ENCODE measurements at places on chromosomes 6 and 20.

- DNase-seq = no peak
Measured at GRCh38 chr6:50524341-50524740, 189.0 kb upstream of the TFAP2D start.

GRCh38 chr6:66930559-66931290, 1223.7 kb upstream of the EYS start:
- no peak for DNase-seq

DNA sequence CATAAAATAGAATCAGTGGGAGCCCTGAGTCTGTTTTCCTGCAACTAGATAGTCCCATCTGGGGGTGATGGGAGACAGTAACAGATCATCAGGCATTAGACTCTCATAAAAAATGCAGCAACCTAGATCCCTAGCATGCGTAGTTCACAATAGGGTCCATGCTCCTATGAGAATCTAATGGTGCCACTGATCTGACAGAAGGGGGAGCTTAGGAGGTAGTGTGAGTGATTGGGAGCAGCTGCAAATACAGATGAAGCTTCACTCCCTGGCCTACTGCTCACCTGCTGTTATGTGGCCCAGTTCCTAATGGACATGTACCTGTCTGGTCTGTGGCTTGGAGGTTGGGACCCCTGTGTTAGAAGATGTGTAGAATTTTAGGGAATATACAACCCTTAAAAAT, 904.5 kb upstream of the EPHA7 start:
- DNase-seq = no peak

DNA sequence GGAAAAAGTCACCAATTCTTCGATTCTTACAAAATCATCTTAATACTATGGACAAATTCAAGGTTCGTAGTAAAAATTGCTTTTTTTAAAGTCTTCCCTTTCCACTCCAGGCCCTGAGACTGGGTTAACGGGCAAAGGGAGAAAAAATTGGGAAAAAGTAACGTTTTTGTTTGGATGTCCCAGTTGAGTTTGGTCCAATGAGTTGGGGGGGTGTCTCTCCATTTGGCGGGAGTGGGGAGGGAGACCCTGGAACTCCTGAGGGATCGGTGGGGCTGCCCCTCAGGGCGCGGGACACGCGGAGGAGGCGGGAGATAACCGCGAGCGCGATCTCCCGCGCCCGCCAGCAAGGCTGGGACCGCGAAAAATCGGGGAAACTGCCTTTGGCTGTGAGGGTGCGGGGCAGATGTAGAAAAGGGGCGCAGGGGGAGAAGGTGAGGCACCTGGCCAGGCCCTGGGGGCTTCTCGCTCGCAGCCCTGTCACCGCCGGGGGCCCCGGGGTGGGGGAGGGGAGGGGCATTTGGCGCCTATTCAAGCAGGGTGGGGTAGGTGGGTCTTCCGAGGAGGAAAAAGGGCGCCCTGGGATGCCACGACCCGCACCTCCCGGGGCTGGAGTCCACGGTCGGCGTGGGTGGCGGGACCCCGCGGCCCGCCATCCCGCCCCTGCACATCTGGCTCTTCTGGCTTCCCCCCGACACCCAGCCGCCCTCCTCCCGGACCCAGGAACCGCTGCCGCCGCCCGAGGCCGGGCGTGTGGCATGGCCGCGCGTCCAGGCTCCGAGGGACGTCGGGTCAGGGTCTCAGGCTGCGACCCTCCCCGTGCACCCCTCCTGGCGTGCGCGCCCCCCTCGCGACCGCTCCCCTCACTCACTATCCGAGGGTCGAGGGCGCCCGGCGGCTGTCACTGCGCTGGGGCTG, 595 bp downstream of the FBXO5 start:
- no peak for DNase-seq

- DNase-seq = peak; percentile 72
Measured at GRCh38 chr6:2891768-2892170, 11.3 kb downstream of the SERPINB9 start.

DNA sequence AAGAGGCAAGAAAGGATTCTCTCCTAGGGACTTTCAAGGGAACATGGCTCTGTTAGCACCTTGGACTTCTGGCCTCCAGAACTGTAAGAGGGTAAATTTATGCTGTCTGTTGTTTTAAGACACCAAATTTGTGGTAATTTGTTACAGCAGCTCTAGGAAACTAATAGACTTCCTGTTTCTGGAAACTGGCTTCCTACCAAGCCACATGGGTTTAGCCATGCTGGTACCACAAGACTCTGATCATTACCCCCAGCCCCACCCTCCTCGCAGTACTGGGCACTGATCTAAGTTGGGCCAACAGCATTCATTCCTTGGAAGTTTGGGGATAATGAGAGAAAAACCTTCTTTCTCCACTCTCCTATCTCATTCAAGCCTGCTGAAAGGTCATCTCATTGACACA, 109.5 kb upstream of the SMLR1 start:
- DNase-seq = no peak

DNA sequence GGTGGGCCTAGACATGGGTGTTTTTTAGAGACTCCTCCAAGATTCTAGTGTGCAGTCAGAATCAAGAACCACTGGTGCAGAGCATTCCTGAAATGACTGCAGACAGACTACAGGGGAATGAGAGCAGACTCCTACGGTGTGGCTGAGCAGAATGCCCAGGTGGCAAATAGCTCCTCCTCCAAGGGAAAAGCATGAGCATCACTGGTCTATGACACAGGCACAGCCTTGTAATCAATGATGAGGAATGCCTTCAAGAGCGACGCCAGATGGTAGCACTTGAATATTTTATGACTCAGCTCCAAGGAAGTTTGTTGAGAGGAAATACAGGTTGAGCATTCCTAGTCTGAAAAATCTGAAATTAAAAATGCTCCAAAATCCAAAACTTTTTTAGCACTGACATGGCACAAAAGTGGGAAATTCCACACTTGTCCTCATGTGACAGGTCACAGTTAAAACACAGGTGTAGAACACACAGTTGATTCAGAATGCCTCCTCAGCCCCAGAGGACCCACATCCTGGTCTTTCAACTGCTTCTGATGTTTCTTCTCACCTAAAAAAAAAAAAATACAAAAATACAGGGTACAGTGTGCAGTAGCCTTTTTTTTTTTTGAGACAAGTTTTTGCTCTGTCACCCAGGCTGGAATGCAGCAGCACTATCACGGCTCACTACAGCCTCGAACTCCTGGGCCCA, 10.6 kb upstream of the FAM8A1 start:
- DNase-seq = no peak

DNA sequence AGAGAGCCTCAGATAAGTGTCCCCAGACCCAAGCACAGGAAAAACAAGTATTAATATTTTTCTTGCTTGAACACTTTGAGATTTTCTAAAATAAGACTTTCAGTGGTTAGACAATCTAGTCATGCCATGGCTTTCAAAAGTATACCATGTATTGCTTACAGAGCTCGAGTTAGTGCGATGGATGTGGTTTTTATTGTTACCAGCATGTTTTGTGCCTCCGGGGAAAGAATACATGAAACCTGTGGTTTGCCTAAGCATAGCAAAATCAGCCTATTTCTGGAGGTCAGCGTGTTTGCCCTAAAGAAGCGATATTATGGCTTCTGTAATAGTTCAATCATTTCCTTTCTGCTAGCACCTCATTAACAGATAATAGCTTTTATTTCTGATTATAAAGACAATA, 21.6 kb downstream of the RIN2 start:
- no peak for DNase-seq

GRCh38 chr6:12289933-12290820, at the start of gene EDN1:
EDN1 (plus strand) TSS chr6:12290361; CDS start chr6:12290630, 269 bp downstream.
- peak; percentile 75 for DNase-seq

DNA sequence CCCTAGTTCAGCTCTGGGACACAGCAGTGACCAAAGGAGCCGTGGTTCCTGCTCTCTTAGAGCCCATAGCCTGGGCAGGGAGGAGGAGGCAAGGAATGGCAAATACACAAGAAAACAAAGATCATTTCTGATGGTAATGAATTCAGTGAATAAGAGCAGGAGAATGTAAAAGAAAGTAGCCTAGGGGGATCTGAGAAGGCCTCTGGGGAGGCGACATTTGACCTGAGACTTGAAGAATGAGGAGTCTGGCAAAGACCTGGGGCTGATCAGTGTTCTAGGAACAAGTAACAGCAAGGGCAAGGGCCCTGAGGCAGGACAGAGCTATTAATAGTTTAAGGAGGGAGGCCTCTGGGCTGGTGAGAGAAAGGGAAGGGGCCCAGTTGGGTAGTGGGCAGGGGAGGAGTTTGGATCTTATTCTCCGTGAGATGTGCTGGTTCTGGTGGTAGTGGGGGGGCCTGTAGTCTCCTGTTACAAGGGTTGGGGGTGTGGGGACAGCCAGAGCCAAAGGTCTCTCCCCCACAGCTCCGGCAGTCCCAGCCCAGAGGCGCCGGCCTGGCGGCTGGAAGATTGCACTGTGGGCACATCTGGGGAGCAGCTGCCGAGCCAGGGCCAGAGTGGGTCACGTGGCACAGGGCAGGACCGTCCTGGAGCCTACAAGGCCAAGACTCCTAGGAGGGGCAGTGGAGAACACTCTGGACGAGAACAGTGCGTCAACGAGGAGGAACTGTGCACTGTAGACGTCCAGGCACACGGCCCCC, 9.3 kb upstream of the ID1 start:
- peak; percentile 39 for DNase-seq

- DNase-seq = no peak
Measured at GRCh38 chr6:5894357-5894756, 112.4 kb downstream of the NRN1 start.

DNA sequence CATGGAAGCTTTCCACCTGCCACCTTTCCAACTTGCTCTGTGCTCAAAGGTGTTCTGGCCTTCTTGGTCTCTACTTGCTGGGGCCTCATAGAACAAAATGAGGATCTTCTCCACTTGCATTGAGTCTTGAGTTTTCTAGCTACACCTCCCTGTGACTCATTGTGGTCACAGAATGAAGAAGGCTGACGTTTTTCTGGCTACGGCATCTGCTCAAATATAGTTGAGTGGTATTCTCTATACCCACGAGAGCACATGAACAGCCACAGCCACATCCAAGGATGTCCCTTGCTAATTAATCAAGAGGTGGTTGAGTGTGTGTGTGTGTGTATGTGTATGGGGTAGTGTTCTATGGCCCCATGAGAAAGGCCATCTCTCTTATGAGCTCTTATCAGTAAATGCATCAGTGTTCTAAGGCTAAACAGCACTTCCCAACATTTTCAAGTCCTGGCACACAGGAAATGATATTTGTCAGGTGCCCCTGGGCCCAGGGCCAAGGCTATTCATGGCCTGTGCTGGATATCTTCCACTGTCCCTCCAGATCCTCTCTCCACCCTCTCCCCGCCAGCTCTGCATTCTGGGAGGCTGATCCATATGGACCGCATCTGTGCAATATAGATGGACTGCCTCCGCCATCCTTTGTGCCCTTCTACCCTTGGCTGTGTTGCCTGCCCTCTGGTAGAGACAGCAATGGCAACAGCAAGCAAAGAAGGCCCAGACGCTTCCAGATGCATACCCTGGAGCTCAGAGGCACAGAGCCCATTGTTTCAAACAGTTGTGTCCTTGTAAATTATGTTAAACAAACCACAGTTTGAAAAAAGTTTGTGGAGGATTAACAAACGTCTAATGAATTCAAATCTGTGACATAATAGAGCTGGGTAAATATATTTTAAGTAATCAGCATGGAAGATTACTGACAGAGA, 150.2 kb downstream of the LRFN2 start:
- no peak for DNase-seq

DNA sequence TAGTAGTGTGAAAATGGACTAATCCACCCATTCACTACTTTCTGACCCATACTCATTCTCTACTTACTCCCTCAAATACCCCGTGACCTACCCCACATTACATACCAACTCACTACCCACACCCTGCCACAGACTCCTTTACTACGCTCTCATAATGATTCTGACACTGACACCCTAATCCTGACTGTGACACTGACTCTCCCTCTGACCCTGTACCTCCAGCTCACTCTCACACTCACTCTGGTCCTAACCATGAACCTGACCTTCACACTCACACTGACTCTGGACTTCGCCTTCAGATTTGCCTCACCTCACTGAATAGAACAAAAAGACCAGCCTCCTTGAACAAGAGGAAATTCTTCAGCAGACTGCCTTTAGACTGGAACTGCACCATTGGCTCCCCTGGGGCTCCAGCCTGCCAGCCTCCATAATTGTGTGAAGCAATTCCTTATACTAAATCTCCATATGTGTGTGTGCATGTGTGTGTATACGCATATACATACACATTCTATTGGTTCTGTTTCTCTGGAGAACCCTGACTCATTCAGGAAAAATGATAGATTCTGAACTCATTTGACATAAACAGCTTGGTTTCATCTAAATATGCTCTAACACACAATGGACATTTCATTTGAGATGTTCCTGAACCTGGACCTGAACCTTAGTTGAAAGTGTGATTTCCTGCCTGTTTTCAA, 10.5 kb upstream of the ZNF343 start:
- no peak for DNase-seq

GRCh38 chr20:14189794-14190402, 147.5 kb downstream of the FLRT3 start:
- DNase-seq = peak; percentile 41

DNA sequence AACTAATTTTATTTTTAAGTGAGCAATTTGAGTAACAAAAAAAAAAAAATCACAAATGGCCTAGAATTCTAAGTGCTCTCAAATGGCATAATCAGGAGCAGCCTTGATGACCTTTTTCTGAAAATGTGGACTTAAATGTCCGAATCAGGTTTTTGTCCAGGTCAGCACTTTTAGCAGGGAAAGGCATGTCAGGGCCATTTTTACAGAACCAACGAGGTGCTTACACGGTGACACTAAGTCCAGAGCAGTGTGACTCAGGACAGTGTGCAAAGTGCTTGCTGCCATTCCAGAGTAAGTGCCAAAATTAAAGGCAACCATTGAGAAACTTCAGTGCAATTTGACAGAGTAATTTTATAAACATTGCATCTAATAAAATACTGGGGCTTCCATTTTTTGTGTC, 127.8 kb downstream of the KIF16B start:
- no peak for DNase-seq

- DNase-seq = no peak
Measured at GRCh38 chr20:46627234-46627633, 24.0 kb downstream of the SLC13A3 start.

DNA sequence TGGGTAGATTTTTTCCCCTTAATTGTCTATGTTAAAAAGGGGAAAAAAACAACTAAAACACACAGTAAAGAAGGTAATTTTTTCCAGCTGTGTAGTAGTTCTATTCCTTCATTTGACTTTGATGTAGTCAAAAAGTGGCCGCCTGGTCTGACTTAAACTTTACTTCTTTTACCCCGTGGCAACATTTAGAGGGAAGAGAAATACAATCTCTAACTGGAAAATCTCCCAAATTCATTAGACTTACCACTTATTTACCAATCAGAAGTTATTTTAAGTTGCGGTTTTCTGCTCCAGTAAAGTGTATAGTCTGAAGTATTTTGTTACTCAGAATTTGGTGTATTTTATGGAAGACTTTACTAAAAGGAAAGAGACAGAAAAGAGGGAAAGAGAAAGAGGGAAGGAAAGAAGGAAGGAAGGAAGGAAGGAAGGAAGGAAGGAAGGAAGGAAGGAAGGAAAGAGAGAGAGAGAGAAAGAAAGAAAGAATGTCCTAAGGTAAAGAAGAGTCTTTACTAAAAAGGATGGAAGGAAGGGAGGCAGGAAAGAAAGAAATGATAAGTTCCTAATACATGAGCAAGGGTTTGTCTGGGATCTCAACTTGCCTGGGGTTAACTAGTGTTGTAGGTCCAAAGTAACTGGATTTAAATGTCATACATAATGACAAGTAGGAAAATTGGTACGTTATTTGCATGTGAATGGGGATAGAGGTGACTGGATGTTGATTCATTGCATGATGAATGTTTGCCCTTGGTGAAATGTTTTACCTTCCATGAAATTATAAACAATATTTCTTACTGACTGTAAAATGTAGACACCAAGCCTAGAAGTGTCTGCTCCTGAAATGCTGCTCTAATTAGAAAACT, 135.1 kb downstream of the SAMD5 start:
- no peak for DNase-seq

- no peak for DNase-seq
Measured at GRCh38 chr6:27922949-27923348, 10.8 kb upstream of the OR2B2 start.

GRCh38 chr20:53878262-53879047, 191.9 kb downstream of the BCAS1 start:
- no peak for DNase-seq

Data from muscle of arm (tissue), 14 donors.